ENCODE measurements at places on chromosomes 16 and 17.

DNA sequence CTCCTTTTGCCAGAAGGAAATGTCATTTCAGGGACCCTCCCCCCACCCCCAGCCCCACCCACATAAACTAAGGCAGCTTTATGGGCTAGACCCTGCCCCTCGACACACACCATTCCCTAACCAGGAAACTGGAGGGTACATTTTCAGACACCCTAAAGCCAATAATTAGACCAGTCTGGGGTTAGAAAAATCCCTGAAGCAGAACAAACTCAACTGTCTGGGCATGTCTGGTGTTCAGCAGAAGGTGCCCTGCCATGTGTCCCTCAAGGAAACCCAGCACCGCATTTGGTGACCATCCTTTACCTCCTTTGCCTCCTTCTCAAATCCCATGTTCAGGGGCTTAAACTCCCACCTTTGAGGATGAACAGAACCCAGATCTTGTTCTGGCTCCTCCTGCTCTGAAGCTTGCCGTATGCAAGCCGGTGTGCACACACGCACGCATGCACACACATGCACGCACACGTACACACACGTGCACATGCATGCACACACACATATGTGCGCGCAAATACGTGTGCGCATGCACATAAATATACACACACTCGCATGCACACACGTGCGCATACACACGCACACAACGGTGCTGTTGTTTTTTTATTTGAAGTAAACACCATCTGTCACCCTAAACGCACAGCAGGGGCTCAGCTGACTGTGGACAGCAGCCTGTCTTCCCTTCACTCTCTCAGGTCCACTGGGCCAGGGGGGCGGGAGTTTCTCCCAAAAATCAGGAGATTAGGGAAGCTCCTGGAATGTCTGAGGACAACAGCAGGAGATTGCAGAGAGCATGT lies 156.8 kb upstream of the TNRC6C start:
- no peak for DNase-seq

DNA sequence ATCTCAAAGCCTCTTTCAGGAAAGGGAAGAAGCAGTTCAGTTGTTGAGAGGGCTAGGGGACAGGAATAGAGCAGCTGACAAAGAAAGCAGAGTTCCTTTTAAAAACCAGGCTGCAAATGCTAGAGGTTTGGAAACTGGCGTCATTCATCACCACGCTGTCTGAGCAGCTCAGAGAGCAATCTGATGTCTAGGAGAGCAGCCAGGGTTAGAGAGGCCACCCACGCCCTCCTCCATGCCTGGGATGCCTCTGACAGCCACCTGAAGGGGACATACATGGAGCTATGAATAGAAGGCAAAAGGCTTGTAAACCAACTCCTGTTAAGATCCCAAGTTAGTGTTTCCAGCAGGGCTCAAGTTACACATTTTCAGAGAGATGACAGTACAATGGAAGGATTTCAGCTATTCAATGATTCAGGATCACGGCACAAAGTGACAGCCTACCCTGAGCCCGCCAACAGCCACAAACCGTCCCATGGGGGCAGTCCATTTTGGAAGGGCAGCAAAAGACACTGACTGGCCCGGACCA lies 12.4 kb downstream of the RAB5C start:
- no peak for DNase-seq

DNA sequence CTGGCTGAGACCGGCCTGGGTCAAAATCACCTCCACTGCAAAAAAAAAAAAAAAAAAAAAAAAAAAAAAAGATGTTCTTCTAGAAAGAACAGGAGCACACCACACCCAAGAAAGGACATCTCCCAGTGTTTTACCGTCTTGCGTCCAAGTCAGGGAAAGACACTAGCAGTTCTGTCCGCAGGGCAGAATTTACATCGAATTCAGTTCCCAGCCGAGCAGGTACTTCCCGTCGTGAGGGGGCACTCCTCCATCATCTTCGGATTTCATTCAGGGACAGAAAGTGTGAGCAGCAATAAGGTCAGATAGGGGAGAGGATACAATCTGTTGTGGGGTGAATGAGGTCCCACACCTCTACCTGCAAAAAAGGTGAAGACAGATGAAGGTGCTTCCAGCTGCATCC lies 574.7 kb downstream of the KCNJ18 start:
- DNase-seq, result no peak

GRCh38 chr16:82626791-82627261 lies at the start of gene CDH13:
TSS of gene CDH13 (plus strand) at chr16:82626969.
- DNase-seq, result no peak

DNA sequence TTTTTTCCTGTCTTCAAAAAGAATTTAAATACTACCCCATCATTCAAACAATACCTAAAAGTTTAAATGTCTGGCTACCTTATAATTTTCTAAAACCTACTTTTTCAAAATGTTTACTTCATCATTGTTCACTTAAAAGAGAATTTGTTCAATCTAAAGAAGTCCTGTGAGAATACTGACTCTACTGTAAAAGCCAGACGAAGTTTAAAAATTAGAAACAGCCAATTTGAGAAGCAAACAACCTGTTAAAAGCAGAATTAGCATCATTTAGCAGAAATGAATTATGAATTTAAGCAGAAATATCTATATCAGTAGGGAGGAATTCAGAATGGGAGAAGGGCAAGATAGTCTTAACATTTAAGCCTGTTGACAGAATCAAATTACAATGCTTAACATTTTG lies 2.1 kb downstream of the SKA2 start:
- DNase-seq, result no peak

DNA sequence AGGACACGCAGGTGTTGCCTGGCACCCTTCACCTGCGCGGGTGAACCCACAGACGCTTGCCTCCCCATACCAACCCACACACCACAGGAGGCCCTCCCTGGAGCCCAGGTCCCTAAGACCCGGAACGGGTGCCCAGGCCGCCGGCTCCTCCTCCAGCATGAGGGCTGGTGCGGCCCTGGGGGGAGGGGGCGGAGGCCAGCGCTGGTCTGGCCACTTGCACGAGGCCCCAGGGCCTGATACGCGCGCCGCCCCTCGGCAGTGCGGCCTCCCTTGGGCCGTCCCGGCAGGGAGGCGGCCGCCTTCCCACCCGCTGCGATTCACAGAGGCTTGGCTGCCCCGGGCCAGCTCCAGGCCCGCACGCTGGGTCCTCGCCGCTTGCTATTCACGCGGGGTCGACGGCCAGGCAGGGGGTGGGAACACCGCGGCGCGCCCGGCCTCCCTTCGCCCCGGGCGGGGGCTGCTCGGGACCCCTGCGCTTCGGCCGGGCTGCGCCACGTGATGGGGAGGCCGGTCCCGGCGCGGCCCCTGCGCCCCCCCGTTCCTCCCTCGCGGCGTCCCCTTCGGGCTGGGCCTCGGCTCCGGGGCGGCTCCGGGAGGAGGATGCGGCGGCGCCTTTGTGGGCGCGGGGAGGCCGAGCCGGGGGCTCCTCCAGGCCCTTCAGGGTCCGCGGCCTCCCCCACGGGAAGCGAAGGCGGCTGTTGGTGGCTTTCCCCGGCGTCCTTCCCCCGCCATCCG lies 685 bp downstream of the FASN start:
- no peak for DNase-seq

DNA sequence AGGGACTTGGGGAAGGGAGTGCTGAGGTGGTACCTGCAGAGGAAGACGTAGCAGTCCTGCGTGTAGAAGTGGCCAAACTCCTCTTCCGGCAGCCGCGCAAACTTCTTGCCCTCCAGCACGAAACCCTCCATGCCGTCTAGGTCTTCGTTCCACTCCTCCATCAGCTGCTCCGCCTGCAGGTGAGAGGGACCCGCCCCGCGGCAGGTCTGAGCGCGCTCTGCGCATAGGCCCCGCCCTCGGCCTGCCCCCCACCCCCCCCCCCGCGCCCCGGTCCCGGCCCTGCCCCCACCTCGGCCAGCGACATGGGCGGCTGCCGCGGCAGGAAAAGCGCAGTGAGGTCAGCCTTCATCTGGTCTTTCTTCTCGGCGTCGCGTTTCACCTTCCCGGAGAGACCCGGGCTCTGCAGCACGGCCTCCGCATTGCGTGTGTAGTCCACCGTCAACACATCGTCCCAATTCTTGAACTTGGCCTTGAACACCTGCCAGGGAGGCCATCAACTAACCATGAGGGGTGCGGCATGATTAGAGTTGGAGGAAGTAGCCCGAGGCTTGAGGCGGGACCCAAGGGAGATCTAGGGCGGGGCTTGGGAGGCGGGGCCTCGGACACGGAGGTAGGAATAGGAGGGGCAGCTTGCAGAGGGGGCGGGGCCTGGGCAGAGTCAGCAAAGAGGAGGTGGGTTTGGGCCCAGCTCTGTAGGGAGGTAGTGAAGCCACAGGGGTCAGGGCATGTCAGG lies 11.5 kb downstream of the FLII start:
- no peak for DNase-seq

DNA sequence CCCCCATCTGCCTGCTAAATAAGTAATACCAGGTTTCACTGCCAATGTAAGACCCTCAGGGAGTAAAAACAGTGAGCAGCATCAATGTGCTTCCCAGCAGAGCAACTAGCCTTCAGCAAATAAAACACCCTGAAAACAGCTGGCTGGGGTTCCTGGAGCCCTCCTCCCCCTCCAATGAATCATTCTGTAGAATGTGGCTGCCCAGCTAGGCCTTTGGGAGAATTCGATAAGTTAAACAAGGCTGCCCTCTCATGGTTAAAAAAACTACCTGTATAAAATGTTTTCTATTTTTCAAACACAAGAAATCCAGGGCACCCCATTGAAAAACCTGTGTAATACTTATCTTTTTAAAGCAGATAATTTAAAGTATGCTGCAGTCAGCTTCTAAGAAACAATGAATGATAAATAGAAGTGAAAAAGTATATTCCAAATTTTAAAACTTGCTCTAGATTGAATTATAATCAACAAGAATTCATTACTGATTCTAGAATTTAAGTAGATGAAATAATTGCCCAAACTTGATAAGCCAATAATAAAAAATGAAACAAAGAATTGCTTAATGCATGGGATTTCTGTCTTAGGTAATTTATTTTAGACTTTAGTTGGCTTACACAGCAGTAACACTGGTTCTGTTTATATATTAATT lies 9.4 kb upstream of the TOM1L1 start:
- no peak for DNase-seq

GRCh38 chr17:75547091-75547490 lies 21.6 kb downstream of the LLGL2 start:
- no peak for DNase-seq

- DNase-seq, result no peak
Observed at GRCh38 chr17:39863244-39863917, 731 bp downstream of the IKZF3 start.

DNA sequence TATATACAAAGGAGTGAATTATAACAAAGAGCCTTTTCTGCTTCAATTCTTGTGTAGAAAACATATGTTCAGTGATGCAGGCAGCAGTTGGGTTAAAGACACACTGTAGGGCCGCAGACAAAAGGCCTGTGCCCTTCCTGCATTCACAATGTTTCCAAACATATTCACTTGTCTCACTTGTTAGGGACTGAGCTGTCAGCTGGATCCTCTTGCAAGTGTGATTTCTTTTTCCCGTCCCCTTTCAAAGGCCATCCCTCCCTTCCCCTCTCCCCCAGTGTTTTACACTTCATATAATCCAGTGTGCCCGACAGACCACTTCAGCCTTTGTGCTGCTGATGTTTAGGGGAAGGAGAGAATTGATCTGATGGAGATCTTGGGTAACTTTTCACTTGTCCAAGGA lies 217.0 kb downstream of the FTO start:
- DNase-seq, result no peak

GRCh38 chr16:31505483-31505882 lies 2.7 kb downstream of the RUSF1 start:
- no peak for DNase-seq

- no peak for DNase-seq
Observed at GRCh38 chr17:74607221-74607620, 15.1 kb upstream of the CD300LD start.

- peak; percentile 72 for DNase-seq
Observed at GRCh38 chr16:67562526-67562917, at the start of gene CTCF. TSS of gene CTCF (plus strand) at chr16:67562526. CDS start at chr16:67610833, 48,307 bp downstream.

GRCh38 chr17:39738568-39738901 lies 797 bp downstream of the GRB7 start:
- DNase-seq, result peak; percentile 23

GRCh38 chr16:31118223-31119155 lies 1.0 kb downstream of the KAT8 start:
- DNase-seq, result no peak

GRCh38 chr17:58412961-58413586 lies 4.3 kb downstream of the RNF43 start:
- DNase-seq, result no peak

GRCh38 chr16:28910086-28911031 lies 14.7 kb downstream of the RABEP2 start:
- DNase-seq, result no peak

Measured in activated T-cell treated with anti-CD3 and anti-CD28 coated beads for 1 hour (primary cell).